ENCODE measurements at places on chromosomes 2 and 18.

DNA sequence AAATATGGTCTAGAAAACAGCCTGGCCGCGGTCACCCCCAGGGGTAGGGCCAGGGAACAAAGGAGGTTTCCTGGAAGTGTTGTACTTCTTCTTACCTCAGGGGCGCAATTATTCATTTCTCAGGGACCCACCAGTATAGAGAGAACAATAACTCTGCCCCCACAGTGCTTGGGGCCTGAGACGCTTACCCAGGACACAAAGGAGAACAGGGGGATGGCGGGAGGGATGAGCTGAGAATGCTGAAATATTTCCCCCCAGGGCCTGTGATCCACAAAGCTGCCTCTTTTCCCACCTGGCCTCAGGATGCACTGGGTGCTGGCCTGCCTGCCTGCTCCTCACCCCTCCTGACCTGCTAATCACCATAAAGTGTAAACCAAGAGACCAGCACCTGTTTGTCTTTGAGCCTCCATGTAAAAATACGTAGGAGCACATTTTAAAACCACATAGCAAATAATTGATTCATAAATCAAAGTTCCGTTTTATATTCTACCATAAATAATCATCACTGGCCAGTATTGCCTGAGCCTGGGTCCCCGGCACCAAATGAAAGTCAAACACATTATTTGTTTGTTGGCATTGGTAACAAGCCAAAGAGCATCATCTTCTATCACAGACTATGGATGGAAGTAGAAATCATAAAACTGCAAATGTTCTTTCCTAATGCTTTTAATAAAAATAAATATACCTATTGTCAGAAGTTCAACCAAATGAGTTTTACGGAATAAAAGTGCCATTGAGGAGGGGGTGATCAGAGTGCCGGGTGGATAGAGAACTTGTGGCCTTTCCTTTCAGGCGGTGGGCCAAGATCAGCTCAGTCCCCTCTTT, 67.3 kb upstream of the RMDN2 start:
- no peak for DNase-seq

GRCh38 chr2:71154798-71155197, 24.4 kb downstream of the MPHOSPH10 start:
- no peak for DNase-seq

DNA sequence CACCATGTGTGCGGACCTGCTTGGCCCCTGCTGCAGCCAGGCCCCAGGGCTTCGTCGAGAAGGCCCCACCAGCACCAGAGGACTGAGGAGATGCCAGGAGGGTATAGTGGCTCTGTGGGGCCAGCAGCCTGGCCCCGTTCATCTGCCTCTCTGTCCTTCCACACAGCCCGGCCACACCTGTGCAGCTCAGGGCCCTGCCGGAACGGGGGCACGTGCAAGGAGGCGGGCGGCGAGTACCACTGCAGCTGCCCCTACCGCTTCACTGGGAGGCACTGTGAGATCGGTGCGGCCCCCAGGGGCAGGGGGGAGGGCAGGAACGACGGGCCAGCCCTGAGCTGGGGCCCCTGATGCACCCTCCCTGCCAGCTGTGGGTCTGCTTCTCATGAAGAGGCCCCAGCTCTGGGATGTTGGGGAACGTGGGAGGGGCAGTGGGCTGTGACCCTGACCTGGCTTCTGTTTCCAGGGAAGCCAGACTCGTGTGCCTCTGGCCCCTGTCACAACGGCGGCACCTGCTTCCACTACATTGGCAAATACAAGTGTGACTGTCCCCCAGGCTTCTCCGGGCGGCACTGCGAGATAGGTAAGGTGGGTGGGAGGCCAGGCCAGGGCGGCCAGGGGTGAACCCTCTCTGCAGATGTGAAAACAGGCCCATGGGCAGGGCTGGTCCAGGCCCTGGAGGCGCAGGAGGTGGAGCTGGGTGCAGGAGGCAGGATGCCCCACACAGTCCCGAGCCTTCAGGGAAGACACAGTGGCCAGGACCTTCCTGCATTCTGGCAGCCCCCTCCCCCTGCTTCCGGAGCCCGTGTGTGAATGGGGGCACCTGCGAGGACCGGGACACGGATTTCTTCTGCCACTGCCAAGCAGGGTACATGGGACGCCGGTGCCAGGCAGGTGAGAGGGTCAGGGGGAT, 50.3 kb downstream of the MTERF4 start:
- no peak for DNase-seq

DNA sequence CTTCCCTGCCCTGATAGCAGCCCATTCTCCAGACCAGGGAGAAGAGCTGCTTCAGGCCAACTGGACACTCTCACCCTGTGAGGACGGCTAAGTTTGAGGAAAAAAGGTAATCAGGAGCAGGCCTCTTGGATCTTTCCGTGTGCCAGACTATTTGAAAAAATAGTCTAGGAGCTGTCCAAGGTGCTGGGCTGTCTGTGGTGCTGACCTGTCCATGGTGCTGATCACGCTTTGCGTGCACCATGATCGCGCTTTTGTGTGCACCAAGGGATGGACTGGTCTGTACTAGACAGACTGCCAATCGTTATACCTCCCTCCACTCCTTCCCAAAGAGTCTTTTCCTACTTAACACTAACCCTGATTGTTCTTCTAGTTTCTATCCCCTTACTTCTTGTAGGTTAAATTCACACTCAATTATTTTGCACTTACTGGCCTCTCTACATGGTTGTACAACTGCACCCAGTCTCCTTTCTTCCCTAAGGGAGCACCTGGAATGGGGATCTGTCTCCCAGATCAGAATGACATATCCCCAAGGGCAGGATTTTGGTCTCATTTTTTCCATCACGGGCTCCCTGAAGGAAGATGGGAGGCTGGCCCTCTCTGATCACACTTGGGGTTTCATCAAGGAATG, 295.4 kb downstream of the CELF4 start:
- DNase-seq: no peak

GRCh38 chr18:21914739-21915319, 174.2 kb downstream of the MIB1 start:
- no peak for DNase-seq

- DNase-seq: no peak
Observed at GRCh38 chr2:172083628-172084394, 1.5 kb upstream of the DLX1 start.

DNA sequence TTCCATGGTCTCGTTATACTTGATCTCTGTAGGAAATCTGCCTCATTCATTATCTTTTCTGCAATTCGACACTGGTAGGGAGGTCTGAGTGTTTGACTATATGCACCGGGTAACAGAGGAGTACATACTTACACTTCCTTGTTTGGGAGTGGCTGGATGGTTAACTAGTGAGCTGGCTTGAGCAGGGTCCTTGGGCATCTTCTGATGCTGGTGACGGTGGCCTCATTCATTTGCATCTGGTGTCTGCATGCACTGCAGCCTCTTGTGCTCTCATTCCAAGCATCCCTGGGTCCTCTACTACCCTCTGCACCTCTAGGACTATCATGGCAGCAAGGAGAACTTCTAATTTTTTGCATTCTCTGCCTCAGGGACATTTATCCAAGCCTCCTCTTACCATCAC, 100.0 kb upstream of the TCF4 start:
- no peak for DNase-seq

DNA sequence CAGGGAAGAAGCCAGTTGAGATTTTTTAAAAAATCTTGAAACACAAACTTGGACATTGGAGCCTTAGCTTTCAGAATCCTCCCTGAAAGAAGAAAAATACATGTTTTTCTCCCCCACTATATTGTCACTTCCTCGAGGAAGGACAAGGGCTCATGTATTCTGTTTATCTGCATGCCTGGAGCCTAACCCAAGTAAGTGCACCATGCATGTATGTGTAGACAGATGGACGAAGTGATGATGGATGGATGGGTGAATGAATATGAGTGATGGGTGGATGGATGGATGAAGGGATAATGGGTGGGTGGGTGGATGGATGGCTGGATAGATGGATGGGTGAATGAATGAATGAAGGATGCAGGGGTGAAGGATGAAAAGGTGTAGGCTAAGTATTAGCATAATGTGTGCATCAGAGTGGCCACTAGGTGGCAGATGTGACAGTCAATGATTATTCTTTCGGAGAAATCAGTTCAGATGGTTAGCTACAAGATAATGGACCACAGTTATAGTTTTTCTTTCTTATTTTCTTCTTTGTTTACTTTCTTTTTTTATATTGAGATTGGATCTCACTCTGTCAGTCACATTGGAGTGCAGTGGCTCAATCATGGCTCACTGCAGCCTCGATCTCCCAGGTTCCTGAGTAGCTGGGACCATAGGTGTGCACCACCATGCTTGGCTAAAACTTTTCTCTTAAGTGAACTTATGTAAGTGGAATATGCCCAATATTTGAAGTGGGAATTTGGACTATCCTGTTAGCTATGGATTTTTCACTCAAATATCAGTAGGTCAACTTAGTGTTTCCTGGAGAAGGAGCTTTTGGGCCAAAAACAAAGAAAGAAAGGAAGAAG, 18.5 kb upstream of the CCDC93 start:
- no peak for DNase-seq

DNA sequence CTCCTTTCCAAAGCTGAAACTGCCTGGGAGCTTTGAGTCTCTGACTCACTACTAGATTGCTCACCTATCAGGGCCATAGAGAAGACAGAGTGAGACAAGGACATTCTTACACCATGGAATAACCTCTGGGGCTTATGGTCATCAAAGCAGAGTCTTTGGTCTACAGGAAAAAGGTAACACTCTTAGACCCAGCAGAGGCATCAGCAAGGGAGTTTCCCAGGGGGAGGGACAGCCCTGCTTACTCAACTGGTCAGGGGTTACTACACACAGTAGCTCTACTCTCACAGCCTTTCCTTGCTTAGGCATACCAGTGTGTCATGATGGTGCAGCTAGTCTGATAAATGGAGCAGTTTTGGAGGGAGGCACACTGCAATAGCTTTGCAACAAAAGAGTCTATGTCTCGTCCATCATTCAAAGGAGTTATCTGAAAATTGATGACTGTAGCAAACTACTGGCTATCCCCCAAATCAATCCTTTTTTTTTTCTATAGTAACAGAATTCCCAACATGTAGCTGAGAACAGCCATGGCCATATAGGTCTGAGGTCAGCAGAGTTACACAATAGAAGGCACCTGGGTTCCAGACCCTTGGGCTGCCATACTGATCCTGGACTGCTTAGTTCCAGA, 22.4 kb upstream of the CD28 start:
- no peak for DNase-seq
